ENCODE measurements at places on chromosomes 7 and 10. TPM values are rescaled to one million over a fixed set of nuclear protein-coding genes. Genes with fewer than 3 reads are reported as not detected.

GRCh38 chr10:119314061-119314460 is 106.7 kb downstream of the GRK5 start:
- DNase-seq: no peak
- H3K4me3 ChIP-seq: no peak overlapping the region
- no peaks in the 10 kb centered on the region for H3K27me3 ChIP-seq
- H3K27ac ChIP-seq: no peak overlapping the region
- H3K36me3 ChIP-seq: no peaks in the 10 kb centered on the region

DNA sequence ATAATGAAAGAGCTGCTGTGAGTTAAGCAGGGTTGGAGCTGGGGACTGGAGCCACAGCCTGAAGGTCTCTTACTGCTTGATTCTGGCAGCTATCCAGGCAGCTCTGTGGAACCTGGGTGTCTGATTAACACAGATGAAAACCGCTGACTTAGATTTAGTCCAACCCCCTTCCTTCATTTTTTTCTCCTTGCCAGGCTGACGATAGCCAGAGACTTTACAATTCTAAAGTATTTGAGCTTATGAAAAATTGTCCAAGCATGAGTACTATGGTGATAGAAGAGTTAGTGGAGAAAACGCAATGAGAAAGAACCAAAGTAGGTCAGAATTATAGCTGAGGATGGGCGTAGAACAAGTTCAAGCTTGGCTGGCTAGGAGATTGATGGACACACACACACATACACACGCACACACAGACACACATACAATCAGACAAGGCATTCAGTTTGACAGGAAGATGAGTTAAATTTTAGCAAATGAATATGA is 13.5 kb upstream of the GPR85 start:
- no peaks in the 10 kb centered on the region for H3K36me3 ChIP-seq
- H3K4me1 ChIP-seq: no peaks in the 10 kb centered on the region
- H3K27me3 ChIP-seq: no peaks in the 10 kb centered on the region
- no peak overlapping the region for H3K4me3 ChIP-seq

Gene LIPA
- total RNA-seq: 22.3 TPM

DNA sequence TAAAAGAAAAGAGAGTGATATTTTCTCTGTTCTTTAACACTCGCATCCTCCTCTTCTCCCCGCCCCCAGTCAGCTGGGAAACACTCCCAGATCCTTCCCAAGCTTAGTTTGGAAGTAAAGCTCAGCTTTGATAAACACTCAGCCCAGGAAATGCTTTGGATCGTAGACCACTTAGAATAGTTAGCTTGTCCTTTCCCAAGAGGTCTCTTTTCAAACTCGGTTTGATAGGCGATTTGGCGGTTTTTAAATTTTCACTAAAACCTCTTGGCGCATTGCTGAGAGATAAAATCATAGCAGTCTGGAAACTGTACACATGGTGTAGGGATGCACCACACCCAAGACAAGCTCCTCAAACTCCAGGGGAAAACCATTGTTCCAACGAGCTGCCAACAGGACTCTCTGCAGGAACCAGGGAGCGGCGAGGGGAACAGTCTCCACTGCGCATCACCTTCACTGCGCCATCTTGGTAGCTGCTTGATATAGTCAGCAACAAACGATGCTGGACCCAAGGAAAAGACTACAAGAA is 22.3 kb downstream of the SMURF1 start:
- H3K27ac ChIP-seq: no peak overlapping the region
- H3K27me3 ChIP-seq: no peaks in the 10 kb centered on the region
- peaks cover 27% of the 10 kb centered on the region for H3K4me1 ChIP-seq
- H3K36me3 ChIP-seq: no peaks in the 10 kb centered on the region
- H3K4me3 ChIP-seq: no peak overlapping the region
- no peak for DNase-seq
